ENCODE measurements at places on chromosomes 1 and 21.

DNA sequence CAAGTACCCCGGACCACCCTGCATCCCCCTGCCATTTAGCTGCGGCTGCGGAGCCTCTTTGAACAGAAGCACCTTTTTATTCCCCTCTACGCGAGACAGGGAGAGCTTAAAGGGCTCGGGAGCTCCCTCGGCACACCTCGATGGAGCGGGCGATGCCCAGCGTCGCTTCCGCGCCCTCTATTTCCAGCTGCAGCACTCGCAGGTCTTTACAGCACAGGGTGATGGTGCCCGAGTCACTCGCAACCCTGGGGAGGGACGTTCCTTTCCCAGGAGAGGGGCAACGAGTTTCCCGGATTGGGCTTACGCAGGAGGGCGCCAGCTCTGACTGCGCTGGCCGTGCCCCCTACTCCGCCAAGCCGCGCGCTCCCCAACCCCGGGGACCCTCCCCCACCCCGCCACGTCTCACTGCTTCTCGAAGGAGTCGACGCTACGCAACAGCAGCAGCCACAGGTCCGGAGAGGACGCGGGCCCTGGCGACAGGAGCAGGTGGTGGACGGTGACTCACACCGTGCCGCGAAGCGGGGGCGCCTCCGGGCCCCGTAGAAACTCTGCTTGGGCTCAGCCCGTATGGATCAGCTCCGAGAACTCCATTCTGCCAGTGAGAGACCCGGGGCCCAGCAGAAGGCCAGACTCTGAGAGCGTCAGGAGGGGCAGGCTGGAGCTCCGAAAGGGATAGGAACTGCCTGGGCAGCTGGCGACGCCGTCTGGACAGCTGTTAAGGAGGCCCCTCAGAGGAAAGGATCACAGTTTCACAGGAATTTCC, 5.8 kb upstream of the FAM167B start:
- DNase-seq = peak; percentile 78

- no peak for DNase-seq
Observed at GRCh38 chr1:65176591-65176990, 28.6 kb downstream of the AK4 start.

GRCh38 chr1:22763487-22764200, 53.0 kb downstream of the EPHB2 start:
- no peak for DNase-seq

- DNase-seq = no peak
Observed at GRCh38 chr1:18511149-18511873, 30.6 kb downstream of the KLHDC7A start.

DNA sequence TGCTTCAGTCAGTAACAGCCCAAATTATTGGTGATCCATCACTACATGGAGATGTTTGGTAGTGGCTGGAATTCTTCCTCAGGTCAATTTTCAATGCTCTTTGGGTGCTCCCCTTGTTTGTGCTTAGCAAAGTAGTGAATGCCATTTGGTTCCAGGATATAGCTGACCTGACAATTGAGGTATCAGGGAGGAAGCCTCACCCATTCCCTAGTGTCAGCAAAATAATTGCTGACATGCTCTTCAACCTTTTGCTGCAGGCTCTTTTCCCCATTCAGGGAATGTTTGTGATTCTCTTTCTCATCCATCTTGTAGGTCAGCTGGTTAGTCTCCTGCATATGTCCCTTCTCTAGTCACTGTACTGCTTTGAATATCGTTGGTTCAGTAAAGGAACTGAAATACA, 7.1 kb upstream of the OR10K1 start:
- DNase-seq = no peak

DNA sequence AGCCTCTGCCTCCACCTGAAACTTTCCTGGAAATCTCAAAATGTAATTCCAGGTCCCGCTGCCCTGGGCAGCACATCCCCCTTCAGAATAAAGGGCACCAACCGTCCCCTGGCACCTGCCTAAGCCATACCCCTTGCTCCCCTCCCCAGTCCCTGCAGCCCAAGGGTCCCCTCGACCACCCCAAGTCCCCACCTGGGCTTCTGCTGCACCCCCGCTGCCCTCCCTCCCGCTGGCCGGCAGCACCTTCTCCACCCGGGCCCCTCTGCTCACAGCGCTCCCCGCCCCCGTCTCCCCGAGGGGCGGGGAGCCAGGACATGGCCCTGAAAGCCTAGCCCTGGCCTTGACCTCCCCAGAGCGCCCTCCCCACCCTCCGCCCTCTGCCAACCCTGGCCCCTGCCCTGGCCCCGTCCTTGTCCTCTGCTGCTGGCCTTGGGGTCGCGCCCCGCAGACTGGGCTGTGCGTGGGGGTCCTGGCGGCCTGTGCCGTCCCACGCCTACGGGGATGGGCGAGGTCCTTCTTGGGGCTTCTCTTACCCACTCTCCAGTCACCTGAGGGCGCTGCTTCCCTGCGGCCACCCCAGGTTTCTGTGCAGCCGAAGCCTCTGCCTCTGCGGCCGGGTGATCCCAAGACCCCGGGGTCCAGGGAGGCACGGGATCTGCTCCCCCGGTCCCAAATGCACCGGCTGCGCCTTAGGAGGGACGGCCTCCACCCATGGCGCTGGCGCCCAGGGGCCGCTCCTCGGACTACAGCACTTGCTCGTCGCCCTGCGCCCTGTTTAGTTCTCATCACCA, 41.7 kb downstream of the WDR4 start:
- no peak for DNase-seq

DNA sequence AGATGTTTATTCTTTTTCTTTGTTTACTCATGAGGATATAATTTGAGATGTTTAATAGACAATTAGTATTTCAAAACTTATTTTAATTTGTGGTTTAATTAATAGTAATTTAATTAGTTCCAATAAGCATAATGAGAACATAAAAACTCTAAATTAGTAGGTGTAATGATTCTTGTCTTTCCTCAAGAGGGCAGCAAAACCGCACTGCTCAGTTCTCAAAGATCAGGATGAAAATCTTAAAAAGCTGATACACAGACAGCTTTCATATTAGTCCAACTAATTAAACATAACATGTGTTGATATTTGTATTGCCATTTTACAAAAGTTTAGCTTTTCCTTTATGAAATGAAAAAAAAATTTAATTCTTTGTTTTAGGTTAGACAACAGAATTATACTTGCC, 106.7 kb upstream of the C21orf91 start:
- DNase-seq = no peak

- no peak for DNase-seq
Observed at GRCh38 chr1:213876531-213876930, 111.2 kb upstream of the PROX1 start.

GRCh38 chr1:220876511-220877376, 2.5 kb upstream of the HLX start:
- peak; percentile 71 for DNase-seq

DNA sequence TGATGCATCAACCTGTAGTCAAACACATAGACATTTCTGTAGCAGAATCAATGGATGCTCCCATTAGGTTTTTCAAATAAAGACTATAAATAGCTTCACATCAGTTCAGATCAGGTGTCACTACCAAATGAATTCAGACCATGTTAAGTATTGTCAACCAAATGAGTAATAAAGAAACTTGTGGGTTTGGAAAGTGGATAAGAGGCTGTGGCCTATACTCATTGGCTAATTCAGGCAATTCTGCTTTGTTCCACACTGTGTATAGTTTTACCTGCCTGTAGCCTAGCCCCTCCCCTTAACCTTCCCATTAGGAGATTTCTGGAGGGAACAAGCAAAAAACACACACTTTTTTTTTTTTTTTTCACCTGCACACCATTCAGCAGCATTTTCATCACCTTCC, 321.2 kb downstream of the HLX start:
- no peak for DNase-seq

- DNase-seq = no peak
Observed at GRCh38 chr1:34871443-34872132, 12.0 kb upstream of the SMIM12 start.

- no peak for DNase-seq
Observed at GRCh38 chr21:33203371-33203724, 26.4 kb upstream of the IFNAR2 start.

GRCh38 chr21:38014298-38014697, 98.0 kb upstream of the KCNJ6 start:
- DNase-seq = no peak

GRCh38 chr1:56322211-56322610, 257.2 kb downstream of the PLPP3 start:
- DNase-seq = no peak

GRCh38 chr1:29240986-29241385, 4.7 kb downstream of the PTPRU start:
- DNase-seq = no peak

- no peak for DNase-seq
Observed at GRCh38 chr1:28144203-28145135, 32.0 kb downstream of the PTAFR start.

GRCh38 chr1:176669782-176670181, 206.8 kb downstream of the PAPPA2 start:
- peak; percentile 35 for DNase-seq

DNA sequence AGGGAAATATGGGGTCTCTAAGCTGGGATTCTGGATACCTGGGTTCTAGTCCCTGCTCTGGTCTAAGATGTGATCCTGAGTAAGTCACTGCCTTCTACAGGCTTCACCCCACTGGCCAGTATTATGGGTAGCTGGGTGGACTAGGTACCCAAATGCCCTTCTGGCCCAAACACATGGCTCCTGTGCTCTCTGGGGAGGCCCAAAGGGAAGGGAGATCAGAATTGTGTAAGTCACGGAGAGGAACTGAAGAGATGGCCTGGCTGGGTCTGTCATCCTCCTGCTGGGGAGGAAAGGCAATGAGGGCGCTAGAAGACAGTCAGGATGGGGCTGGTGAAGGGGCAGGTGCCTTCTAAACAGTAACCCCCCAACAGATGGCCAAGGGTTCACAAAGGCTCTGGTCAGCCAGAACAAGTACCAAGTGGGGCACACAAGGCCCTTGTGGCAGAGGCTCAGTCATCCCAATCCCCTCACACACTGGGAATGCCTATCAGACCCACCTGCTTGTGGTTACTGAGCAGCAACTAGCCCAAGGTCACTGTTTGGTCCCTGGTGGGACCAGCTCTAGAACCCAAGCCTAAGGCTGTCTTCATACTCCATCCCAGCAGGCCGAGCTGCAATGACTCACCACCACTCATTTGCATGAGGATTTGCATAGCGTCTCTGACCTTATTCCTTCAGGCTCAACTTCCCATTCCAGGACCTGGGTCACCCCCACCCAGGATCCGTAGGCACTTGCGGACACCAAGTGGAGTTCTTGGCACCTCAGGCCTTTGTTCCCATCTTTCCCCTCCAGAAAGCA, 9.2 kb downstream of the MEF2D start:
- DNase-seq = no peak

GRCh38 chr1:212401838-212402582, 12.7 kb downstream of the PACC1 start:
- no peak for DNase-seq

- no peak for DNase-seq
Observed at GRCh38 chr1:9020305-9020704, 5.9 kb downstream of the SLC2A7 start.

DNA sequence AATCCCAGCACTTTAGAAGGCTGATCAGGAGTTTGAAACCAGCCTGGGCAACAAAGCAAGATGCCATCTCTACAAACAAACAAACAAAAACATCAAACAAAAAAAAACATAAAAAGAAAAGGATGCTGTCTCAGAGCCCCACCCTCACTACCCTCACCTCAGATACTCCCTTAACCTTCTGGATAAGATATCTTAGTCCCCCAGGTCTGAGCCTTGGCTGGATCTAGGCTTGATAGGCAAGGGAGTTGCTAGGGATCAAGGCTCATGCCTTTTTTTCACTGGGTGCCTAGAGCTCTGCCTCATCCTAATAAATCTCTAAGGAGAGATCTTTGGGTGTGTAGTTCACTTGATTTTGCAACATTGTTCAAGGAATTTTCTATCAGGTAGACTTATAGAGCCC, 7.4 kb downstream of the HDAC1 start:
- DNase-seq = no peak

DNA sequence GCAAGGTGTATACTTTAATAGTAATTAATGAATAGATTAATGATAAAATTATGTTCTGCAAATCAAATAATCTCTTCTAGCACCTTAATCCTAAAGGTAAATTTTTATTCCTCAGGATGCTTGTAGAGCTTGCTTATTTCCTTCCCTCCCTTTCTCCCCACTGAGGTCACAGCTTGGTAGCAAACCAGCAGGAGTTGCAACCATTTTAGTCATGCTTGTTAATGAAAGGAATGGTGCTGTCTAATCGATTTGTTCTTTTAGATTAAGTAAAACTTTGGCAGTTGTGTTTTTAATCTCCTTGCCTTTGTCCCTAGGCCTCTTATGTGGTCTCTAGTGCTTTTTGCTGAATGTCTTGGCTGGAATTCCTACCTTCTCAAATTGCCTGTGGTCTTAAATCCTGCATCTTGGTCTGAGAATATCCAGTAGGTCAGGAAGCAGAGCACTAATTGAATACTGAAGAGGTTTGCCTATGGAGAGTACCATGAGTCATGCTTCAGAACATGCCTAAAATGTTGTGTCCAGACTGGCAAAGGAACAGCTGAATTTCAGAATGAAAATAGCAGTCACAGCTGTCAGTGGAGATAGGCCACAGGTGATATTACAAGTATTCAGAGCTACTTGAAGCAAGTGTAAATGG, 36.3 kb upstream of the RWDD3 start:
- DNase-seq = no peak
